Psoas muscle (tissue), 8 donors: ENCODE measurements at places on chromosomes 6 and 20. TPM values are rescaled to one million over a fixed set of nuclear protein-coding genes. Genes with fewer than 3 reads are reported as not detected.
A peak's percentile ranks its signal among the peaks of the same experiment; 100 is the strongest.

DNA sequence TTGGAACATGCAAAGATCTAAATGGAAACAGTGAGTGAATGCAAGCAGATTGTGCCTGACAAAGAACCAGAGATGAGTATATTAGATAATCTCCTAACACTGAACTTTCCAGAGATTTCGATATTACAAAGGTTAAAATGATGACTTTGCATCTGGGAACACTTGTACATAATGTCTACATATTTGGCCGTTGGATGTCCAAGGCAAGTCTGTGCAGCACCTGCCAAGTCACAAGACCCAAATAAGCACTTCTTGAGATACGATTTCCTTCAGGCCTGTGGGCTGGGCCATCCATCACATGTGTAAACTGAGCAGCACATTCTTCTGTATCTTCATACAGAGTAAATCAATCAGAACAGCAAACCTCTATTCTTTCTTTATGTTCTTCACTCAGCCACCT lies 32.5 kb upstream of the SMLR1 start:
- no peak for DNase-seq

DNA sequence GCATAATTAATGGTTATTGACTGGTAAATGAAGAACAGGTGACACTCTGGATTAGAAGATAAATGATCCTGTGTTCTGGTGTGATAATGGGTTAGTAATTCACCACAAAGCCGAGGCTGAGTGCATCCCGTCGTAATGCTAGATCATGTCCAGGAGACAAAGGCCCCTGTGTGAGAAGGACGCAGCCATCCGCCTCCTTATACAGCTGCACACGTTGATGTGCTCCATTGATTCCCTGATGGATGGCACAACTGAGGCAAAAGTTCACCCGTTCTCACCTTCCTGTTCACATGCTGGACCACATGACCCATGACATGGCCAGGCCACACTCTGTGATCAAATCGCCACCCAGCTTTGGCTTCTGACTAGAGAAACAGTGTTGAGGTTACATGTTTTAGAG lies 136.1 kb downstream of the FOXC1 start:
- no peak for DNase-seq

DNA sequence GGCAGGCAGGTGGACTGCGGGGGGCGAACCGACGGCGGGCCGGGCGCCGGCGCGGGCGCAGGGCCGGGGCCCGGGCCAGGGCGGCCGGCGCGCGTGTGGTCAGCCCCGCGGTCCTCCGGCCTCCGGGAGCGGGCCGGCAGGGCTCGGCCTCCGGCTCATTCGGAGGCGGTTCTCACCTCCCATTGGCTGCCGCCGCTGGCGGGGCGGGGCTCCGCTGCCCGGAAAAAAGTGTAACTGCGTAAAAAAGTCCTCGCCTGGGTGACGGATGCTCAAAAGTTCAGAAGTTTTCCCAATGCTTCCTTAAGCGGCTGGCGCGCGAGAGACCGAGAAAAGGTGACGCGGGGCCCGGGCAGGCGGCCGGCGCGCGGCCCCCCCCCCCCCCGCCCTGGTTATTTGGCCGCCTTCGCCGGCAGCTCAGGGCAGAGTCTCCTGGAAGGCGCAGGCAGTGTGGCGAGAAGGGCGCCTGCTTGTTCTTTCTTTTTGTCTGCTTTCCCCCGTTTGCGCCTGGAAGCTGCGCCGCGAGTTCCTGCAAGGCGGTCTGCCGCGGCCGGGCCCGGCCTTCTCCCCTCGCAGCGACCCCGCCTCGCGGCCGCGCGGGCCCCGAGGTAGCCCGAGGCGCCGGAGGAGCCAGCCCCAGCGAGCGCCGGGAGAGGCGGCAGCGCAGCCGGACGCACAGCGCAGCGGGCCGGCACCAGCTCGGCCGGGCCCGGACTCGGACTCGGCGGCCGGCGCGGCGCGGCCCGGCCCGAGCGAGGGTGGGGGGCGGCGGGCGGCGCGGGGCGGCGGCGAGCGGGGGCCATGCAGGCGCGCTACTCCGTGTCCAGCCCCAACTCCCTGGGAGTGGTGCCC lies at the start of gene FOXC1:
Gene FOXC1, plus strand, starts transcription at position 268 of the 849 bp plus-strand sequence. Its CDS starts 531 bp downstream, at position 799.
- DNase-seq: peak; percentile 90

The PTPRK gene
- 3.5 TPM for polyA plus RNA-seq

The CNR1 gene
- polyA plus RNA-seq: 1.9 TPM

GRCh38 chr20:9758752-9759151 lies 80.1 kb downstream of the PAK5 start:
- no peak for DNase-seq

DNA sequence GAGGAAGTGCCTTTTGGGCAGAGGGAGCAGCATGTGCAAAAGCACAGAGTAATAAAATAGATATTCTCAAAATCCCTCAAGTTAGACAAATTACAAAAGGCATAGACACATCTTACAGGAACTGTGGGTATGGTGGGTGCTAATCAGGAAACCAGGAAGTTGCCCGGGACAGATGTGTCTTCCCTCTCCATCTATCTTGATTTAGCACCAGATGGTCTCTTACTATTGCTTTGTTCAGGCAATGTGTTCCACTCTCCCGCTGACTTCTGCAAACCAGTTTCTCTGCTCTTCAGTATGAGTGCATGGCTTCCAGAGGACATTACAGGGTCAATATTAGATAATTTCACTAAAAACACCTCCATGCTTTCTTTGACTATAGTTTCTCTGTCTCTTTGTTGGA lies 13.2 kb downstream of the CITED2 start:
- DNase-seq: no peak

The FARS2 gene
- 13.4 TPM for polyA plus RNA-seq

DNA sequence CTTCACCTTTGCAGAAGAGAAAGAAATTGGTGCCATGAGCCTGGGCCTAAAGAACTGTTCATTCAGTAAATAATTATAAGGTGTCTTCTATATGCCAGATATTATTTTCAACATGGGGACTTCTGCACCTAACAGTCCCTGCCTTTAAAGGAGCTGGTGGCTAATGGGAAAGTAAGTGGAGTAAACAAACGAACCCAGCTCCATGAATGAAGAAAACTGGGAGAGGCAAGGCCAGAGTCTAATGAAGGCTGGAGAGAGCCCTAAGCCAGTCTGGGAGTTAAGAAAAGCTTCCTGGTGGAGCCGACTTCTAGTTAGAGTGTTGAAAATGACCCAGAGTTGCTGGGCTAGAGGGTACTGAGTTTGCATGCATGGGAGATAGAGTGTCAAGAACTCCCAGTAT lies 24.2 kb upstream of the EFHC1 start:
- no peak for DNase-seq

The FAM209B gene
- polyA plus RNA-seq: 0.79 TPM

The TRIM31 gene
- not detected for polyA plus RNA-seq

The DEF6 gene
- 1.3 TPM for polyA plus RNA-seq

GRCh38 chr20:20317621-20318364 lies 50.1 kb upstream of the INSM1 start:
- DNase-seq: no peak

The PHACTR3 gene
- polyA plus RNA-seq: 0.46 TPM

GRCh38 chr20:59628171-59628570 lies 23.8 kb downstream of the PHACTR3 start:
- DNase-seq: no peak

The NOX3 gene
- polyA plus RNA-seq: not detected

DNA sequence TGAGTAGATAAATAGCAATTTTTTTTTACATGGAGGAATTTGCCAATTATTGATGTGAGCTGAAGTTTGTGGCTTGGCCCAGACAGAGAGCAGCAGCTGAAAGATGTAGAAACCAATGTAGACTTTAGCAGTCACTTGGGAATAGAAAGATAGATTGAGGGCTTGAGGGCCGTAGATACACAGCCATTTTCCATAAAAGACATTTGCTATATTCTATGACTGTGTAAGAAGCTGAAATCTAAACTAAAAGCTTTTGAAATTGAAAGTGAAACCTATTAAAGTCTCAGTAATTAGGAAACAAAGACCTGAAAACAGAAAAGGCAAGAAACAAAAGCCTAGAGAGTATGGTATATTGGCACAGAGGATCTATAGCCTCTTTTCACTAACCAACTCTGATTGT lies 332.7 kb downstream of the CENPW start:
- DNase-seq: no peak

DNA sequence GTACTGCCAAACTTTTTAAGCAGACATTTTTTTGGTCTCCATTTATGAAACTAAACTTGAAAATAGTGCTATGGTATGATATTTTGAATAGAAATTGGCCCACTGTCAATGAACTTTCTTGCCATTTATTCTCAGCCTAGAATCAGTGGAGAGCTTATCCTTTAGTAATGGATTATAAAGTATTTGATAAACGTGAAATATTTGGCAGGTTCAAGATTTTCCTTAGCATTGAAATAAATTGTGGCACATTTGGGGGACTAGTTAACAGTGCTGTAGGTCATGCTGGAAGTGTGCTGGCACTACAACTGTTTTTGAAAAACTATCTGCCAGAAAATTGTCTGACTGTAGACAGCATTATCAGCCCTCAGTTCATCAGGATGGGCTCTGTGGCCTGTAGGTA lies 2.1 kb downstream of the PRSS35 start:
- DNase-seq: no peak

GRCh38 chr20:56391596-56392131 lies 351 bp downstream of the AURKA start:
- DNase-seq: no peak

The BPIFB1 gene
- 0.04 TPM for polyA plus RNA-seq

GRCh38 chr6:39118921-39119320 lies 3.9 kb upstream of the SAYSD1 start:
- no peak for DNase-seq

DNA sequence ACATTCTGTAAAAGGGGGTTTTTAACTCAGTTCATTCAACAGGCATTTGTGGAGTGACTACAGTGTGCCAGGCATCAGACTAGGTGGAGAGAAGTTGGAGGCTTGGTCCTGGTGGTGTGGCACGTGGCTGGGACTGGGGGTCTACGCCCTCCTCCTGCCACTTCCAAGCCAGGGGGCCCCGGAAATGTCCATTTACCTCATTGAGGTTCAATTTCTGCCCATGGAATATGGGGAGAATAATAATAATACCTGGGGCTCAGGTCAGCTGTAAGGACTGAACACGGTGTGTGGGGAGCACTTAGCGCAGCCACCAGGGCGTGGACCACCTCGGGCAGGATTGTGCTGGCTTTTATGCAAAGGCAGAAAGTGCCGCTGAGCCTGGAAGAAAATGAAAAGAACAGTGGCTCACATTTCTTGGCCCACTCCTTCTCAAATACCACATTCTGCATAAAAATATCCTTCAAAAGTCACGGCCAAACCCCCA lies 229.4 kb downstream of the ANKRD60 start:
- no peak for DNase-seq

DNA sequence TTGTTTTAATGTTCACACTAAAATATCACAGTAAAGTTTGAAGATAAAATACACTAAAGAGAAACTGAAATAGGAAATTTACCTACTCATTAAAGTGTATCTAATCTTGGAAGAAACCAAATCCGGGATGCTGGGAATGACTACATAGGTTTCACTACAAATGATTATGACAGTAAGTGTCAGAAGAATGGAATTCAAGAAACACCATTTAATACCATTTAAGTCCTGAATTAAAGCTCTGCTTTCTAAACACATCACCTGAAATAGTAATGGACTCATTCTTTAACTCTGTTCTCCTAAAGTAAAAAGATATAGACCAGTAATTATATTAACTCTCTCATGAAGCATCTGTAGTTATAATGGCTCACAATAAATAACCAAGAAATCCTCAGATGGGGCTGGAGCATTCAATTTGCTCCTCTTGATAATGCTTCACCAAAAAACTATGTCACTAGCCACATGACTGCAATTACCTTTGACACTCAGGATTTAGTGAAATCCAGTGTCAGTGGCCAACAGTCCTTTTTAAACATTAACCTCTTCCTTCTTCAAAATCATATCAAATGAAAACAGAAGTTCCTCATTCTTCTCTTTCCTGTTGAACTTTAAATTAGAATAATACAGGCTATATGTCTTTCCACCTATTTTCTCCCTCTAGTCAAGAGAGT lies 41.4 kb downstream of the MAP7 start:
- DNase-seq: no peak

The TGM3 gene
- 0.14 TPM for polyA plus RNA-seq

DNA sequence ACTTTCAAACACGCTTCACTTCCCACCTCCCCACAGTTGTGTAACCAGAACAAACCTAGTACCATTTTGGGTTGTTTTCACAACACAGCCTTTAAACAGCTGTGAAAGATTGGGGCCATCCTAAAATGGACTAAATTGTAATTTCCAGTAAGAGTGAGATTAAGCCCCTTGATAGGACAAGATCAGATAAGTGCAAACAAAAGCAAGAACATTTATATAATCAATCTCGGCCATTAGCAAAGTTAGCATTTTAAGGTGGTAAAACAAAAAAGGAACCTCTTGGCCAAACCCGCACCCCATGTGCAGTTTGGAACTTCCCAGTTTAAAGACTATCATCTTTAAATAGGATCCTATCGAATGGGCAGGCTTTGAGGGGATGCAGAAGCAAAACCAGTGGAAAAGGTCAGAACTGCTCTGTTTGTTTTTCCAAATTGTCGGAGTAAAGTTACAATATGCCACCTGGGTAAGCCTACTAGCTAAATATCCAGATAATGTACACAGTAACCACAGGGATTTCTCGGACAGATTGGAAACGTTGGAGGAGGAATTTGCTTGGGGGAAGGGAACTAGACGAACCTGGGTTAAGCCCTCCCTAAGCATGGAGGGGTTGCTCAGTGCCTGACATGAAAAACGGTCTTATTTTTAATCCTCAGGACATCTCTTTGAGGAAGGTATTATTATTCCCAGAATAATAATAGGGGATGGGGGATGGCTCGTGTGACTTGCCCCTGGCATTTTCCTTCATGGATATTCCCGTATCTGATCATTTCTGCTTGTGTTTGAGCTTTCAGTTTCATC lies 159.8 kb upstream of the SALL4 start:
- no peak for DNase-seq

The RIPOR3 gene
- 5.4 TPM for polyA plus RNA-seq

DNA sequence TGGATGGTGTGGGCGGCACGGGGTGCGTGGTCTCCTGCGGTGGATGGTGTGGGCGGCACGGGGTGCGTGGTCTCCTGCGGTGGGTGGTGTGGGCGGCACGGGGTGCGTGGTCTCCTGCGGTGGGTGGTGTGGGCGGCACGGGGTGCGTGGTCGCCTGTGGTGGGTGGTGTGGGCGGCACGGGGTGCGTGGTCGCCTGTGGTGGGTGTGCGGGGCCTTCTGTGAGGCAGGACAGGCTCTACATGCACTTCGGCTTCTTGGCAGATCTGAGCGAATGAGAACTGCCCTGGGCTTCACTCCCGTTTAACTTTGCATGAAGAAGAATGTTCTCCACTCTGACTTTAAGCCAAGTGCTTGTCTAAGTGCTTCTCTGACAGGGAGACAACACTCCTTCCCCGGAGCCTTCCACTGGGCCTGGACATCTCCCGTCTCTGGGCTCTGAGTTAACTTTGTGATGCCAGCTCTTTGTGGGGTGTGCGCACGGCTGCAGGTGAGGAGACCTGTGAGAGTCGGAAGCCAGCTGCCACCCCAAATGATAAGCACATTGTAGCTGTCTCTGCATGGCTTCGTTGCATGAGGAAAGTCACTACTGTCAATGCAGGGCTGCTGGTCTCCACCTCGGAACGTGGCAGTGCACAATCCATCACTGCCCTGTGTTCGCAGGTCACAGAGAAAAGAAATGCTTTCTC lies 244.8 kb downstream of the DLL1 start:
- DNase-seq: peak; percentile 40

GRCh38 chr20:19777981-19778380 lies 19.9 kb downstream of the RIN2 start:
- DNase-seq: no peak
